ENCODE measurements at places on chromosomes 2 and 18.

DNA sequence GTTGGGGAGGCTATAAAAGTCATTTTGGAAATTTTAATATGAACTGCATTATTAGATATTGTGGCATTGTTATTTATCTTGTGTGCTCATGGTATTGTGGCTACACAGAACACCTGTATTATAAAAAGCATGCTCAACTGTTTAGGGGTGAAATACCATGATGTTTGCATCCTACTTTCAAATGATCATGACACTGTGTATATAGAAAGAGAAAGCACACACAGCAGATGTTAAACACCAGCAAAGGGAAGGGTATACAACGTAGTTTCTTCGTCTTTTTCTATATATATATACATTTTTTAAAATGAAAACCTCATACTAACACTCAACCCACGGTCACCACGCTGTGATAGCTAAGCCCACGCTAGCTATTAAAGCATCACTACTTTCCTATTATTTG, 27.1 kb downstream of the STARD7 start:
- no peak for DNase-seq

DNA sequence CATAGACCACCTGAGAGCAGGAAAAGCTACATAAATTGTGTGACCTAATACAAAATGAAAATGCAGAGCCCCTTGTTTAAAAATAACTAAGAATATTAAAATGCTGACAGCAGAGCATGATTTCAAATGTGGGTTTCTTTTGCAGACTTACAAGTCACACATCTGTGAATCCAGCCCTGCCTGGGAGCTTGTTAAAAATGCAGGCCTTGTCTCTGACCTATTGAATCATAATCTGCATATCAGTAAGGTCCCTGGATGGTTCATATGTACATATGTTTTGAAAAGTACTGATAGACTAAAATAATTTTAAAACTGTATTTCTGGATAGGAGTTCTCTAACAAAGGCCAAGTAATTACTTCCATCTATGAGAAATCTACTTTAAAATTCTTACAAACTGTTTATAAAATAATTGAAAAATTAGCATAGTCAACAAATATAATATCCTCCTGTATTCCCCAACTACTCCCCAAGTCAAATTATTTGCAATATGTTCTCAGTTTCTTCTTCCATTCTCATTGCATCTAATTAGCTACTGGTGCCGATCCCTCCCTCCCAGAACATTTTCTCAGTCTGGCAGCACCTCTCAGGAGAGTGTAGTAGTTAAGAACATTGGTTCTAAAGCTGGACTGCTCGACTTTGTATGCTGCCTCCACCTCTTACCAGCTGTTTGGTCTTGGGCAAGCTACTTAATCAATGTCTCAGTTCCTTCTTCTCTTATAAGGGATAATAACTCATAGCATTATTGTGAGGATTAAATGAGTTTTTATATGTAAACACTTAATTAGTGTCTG, 1040.4 kb upstream of the CDH2 start:
- DNase-seq: no peak

DNA sequence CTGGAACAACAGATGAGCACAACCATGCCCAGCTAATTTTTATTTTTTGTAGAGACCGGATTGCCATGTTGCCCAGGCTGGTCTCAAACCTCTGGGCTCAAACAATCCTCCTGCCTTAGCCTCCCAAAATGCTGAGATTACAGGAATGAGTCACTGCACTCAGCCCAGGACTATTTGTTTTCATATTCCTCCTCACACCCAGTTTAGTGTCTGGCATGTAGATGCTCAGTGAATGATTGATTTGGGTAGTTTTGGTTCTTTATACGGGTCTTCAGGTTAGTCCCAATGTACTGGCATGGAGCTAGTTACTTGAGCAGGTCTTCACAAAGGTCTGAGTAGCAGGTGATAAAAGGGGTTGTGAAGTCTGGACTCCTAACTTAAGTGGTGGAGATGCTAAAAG, 6.2 kb downstream of the EIF2B4 start:
- DNase-seq: no peak

DNA sequence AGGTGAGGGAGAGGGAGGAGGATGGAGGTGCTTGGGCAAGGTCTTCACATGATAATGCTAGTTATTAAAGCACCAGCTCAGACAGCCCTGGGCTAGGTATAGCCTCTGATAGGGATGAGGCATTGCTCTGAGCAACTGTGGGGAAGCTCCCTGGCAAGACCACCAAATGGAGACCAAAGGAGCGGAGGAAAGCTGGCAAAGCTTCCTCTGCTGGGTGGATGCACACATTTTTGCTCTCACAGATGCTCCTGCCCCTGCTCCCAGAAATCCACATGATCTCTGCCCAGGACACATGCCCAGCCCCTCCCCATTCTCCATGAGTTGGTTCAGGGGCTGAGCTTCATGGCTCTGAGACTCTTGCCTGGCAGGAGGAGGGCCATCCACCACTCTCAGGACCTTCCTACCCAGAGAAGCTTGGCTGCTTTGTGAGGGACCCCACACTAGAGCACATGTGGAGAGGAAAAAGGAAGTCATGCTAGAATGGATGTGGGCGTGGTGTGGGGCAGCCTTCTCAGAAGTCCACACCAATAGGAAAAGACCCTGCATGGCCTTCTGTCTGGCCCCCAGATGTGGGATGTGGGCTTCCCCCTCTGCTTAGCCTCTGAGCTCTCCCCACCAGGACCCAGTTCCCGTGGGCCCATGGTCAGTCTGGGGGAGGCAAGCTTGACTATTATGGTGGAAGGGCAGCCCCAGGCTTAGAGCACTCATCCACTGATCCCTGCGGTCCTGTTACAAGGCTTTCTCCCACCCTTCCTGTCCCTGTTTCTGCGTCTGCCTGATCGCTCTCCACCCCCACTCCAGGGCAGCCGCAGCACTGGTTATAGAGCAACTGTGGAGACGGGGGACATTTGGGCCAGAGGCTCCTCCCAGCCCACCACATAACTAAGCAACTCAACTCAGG, 10.5 kb upstream of the CYP26B1 start:
- DNase-seq: no peak

- no peak for DNase-seq
Measured at GRCh38 chr18:39435996-39436395, 1870.4 kb upstream of the CELF4 start.

- no peak for DNase-seq
Measured at GRCh38 chr2:54492335-54492734, 36.2 kb downstream of the SPTBN1 start.

GRCh38 chr2:113240915-113241911, 37.5 kb downstream of the PAX8 start:
- DNase-seq: peak; percentile 98

DNA sequence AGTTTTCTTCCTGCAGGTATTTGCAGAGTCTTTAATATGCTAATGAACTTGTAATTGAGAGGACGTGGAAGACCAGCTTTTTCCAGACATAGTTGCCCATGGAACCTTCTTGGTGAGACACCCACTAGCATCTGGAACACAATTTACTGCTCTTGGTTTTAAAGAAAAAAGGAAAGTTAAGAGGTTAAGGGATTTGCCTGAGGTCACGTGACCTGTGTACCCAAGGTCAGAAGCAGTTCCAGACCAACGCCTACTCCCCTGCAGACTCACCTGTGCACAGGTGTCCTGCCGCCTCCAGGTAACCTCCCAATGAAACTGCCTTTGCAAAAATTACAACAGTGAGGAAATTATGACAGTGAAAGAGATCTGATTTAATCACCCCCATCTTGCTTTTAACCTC, 172.7 kb downstream of the ANAPC1 start:
- DNase-seq: no peak

- peak; percentile 94 for DNase-seq
Measured at GRCh38 chr2:240320204-240320993, 115.1 kb upstream of the GPC1 start.

GRCh38 chr2:236402033-236402790, 138.0 kb upstream of the ASB18 start:
- DNase-seq: no peak

GRCh38 chr2:180343528-180344345, 336.6 kb upstream of the CWC22 start:
- no peak for DNase-seq

GRCh38 chr2:125445495-125445894, 1210.5 kb upstream of the GYPC start:
- DNase-seq: no peak

GRCh38 chr2:43634604-43635306, 2.3 kb upstream of the PLEKHH2 start:
- peak; percentile 76 for DNase-seq

DNA sequence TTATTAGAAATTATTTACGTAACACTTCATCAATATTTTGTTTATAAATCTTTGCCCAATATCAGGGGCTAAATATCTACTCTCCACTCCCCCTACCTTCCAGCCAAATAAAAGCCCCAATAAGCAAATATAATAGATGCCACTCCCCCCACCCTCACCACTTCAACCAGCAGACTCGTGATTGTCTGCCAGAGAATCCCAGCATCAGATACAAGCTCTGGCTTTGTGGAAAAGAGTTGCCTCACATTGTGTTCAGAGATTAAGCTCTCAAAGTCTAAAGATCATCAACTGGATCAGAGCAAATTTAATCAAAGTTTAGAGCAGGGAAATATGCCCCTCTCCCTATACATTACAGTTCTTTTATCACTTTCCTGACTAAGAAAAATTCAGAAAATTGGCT, 39.5 kb downstream of the AOX1 start:
- DNase-seq: no peak

DNA sequence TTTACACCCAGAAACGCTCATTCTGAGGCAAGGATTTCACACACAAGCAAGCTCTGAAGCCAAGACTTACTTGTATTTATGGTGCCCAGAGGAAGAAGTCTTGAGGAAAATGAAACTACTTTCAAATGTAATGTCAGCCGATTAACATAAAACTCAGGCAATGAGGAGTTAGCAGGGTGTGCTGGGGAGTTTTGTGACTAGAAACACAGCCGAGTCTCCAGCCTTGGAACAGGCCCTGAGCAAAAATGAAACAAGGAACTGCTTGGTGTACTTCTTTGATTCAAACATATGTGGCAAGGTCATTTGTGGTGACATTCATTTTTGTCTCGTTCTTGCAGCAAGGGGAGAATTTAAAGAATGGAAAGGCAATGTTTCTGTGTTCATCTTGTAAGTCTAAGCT, 4.5 kb downstream of the DYTN start:
- DNase-seq: no peak

DNA sequence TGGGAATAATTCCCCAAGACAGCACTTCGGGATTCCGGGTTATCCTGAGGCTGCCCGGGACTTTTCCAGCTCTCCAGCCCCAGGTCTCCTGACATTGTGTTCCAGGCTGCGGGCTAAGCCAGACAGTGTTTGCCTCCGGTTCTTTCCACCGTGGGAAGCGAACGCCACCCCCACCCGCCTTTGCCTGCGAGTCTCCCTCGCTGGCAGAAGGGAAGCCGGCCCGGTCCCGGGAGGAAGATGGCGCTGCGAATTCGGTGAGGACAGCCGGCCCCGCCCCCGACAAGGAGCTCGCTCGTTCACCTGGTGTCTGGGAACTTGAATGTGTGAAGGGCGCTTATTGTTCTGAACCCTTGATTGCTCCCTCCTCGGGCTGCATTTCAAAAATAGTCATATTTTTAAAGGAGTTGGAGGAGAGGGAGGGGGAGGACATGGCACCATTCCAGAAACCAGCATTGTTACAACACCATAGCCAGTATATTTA, 2.9 kb downstream of the LRATD1 start:
- peak; percentile 75 for DNase-seq
